ENCODE measurements at places on chromosomes 6 and 20.

- DNase-seq: no peak
Measured at GRCh38 chr20:38395165-38395564, 40.0 kb downstream of the SNHG17 start.

DNA sequence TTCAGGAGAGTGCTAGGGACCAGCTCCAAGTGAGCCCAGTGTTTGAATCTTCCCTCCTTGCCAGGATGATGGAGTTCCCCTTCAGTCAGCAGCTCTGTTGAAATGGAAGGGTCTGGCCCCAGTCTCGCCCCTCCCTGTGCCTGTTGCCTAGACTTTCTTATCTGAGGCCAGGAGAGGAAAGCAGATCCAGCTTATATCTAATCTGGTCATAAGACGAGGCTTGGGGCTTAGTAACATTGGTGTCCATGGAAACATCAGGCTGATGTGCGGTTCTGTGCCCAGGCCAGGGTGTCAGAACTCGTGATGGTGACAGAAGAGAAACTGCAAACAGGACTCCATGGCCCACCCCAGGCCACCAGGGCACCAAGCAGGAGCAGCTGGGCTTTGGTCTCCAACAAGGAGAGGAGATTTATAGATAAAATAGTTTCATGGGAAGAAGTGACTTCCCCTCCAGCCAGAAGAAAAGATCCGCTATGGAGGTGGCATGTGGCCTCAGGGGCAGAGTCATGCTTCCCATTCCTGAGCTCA is 9.8 kb downstream of the MAS1L start:
- DNase-seq: no peak

DNA sequence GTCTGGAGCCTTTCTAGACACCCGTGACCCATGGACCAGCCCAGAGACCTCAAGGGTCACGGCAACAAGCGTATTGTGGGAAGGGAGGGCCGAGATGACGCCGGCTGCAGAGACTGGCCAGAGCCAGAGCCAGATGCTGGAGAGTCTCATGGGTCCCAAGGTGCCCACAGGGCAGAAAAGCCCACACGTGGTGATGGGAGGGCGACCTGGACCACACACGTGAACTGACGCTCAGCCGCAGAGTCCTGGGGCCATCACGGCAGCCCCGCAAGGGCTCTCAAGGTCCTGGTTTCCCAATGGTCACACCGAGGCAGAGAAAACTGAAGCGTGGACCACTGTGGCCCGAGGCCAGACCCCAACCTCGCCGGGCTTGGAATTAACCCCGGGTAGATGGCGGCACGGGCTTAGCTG is 92.6 kb downstream of the YTHDF1 start:
- no peak for DNase-seq

GRCh38 chr6:33995309-33996119 is 150.4 kb downstream of the GRM4 start:
- no peak for DNase-seq

DNA sequence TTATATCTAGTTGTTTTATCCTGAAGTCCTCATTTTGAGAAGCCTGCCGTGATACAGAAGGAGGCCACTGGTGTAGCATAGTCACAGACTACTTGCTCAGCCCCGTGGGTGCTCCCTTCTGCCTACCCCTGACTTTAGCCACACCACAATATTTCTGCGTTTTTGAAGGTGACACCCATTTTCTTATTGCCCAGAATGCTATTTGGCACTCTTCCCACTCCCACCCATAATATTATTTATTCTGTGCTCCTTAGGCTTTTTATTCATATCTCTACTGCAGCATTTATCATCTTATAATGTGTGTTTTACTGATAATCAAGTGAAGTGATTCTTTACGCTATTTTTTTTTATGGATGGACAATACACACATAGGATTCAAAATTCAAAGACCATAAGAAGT is 107.3 kb downstream of the OR2B2 start:
- DNase-seq: no peak

- DNase-seq: no peak
Measured at GRCh38 chr6:145360865-145361264, 374.5 kb downstream of the EPM2A start.

DNA sequence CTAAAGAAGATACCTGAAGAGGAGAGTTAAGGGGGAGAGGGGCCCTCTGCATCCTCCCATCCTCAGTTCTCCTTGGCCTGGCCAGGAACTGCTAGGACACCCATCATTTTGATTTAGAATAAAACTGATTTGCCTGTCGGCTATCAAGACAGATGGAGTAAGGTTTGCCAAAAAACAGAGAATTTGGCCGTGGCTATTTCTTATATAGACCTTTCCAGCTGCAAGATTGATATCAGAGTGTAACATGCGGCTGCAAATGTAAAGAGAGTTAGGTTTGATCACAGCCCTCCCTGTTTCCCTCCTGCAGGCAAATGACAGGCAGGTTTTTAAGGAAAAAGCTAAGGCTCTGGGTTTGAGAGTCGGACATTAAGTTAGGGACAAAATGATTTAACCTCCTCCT is 226.6 kb upstream of the TAB2 start:
- no peak for DNase-seq

GRCh38 chr6:6008648-6009421 is 2.1 kb upstream of the NRN1 start:
- no peak for DNase-seq

DNA sequence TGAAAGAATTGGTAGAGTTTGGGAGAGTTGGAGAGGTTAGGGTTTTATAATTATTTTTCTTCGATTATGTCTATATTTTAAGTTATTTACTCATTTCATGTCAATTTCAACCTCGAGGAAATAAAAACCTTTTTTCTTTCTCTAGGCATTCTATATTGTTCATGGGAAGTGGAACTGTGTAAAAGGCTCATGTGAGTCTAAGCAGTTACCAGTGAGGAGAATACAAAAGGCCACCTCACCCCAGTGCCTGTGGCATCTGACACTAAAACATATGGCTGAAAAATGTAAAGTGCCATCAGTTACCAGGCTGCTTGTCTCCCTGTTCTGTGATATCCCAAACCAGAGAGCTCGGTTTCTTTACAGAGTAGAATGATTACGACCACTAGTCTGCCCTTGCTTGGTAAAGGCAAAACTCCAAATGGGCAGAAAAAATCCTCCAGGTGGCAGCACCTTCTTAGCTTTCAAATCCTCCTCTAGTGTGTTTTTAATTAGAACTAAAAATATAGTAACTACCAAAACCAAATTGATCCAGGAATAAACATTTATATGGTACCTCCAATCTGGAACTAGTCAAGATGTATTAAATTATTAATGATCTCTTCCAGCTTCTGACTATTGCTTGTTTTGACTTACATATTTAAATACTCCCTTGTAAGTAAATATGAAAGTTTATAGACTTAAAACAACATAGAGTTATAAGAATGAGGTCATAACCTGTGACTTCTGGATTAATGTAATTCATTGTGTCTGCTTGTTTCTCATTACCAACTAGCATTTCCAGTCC is 122.6 kb upstream of the MCHR2 start:
- DNase-seq: no peak

DNA sequence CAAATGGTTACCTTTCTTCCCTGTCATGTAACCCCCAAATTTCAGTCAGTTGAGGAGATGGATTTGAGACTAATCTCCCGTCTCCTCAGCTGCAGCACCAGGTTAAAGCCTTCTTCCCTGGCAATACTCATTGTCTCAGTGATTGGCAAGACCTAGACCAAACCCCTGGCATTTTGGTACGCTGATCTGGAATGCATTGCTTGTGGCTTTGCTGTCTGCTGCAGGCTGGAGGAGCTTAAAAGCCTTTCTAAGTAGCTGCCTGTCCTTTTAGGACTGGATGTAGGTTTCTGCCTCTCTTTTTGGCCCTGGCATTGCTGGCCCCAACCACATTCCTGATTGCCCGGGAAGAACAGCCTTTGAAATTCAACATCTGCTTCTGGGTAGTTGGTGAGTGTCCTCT is 729.6 kb upstream of the GJE1 start:
- no peak for DNase-seq

DNA sequence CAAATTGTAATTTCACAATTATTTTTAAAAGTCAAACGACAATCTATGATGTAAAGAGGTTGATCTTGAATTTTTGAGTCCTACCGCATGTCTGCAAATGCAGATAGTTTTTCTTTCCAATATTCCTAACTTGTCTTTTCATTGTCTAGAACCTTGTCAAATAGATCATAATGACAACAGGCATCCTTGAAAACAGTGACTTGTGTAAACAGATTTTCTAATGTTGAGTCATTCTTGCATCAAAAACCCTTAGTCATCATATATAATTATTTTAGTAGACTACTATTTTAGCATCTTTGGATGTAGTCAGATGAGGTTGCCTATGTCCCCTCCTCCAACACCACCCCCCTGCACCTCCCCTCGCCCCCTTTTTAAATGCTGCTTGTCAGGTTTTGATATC is 43.8 kb downstream of the BMP6 start:
- no peak for DNase-seq

DNA sequence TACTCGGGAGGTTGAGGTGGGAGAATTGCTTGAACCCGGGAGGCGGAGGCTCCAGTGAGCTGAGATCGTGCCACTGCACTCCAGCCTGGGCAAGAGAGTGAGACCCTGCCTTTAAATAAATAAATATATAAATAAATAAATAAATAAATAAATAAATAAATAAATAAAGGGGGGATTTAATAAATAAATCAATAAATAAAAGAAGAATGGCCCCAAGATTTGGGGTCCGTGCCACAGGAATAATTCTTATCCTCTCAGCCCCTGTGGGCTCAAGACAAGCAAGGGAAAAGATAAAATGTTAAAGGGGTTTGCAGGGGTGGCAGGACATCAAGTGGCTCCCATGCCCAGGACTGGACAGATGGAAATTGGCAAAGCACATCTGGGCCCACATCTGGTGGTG is 31.2 kb upstream of the MDFI start:
- no peak for DNase-seq

GRCh38 chr6:126672649-126673048 is 332.7 kb downstream of the CENPW start:
- no peak for DNase-seq

DNA sequence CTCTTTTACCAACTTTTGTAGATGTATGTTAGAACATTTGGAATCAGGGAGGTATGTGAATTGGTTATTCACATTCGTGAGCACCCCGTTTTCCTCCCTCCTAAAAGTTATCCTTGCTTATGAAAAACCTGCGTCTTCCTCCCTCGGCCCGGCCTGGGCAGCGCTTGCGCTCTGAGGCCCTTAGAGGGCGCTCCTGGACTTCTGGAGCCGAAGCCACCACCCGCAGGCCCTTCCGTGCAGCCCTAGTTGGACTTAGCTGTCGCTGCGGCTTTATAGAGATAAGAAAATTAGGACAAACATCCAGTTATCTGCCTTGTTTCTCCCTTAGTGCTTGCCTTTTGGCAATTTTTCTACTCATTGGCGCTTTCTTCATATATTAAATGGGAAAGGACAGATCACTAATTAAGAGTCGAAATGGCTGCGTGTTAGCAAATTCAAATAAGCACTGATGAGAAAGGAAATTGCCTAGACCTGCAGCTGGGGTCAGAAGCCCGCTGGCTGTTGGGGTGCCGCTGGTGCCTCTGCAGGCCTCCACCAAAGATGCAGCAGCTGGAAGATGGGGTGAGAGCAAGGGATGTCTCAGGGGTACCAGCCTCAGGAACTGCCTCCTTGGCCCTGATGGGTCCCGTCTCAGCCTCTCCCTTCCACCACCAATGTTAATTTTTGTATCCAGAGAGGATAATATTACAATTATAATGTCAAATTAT is 5.2 kb downstream of the FNDC1 start:
- DNase-seq: peak; percentile 67

DNA sequence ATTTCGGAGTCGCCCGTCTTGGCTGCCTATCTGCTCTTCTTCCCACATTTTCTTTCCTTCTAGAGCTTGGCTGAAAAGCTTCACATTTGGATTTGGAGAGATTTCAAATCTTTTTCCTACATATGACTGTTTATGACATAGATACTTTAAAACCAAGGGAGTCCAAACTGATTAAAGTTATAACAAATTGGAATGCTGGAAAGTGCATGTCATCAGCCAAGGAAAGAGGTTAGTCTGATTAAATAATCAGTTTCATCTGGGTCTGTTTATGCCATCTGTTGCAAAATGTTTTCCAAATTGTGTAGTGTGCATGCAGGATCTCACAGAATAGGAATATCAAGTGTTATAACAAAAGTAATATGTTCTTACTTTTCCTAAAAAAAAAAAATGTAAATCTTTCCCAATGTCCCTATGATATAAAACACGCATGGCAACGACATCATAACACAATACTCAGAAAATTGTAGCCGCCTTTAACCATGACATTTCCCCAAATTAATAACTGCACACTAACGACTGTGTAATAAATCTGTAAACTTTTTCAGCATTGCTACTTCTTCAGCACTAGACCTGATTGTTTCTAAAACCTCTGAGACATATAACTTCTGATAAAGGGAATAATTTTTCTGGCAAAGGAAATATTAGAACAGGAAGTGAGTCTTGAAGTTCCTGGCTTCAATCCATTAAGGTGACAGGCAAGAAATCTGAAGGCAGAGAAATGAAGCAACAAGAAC is 230.2 kb upstream of the FOXQ1 start:
- no peak for DNase-seq

- no peak for DNase-seq
Measured at GRCh38 chr6:24990236-24990845, 54.6 kb upstream of the RIPOR2 start.

DNA sequence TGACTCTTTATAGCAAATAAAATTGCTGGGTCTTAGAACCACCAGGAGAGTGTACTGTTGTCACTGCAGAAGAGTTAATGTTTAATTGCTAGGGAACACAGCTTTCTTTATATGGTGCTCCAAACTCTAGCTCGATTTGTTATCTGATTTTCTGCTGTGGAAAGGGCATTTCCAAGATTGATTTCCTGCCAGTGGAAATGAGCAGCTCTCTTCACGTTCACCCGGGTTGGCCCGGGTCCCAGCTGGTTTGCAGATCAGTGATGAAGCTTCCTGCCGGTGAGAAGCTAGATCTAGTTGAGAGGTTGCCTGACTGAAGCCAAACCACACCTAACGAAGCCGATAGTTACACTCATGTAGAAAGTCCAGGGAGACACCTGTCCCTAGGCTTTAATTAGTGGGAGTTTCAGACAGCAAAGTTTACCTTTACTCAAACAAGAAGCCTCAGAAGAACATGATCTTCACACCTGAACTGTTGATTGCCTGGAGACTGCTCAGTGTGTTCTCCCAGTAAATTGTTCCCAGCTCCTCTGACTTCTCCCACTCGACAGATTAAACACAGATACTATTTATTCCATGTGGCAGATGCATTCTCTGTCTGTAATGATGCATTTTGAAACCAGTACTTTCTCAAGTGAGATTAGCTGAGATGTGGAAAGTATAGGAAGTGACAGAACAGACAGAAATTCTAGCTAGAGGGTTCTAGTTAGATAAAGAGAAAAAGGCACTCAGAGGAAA is 27.8 kb downstream of the PAQR8 start:
- DNase-seq: peak; percentile 19

DNA sequence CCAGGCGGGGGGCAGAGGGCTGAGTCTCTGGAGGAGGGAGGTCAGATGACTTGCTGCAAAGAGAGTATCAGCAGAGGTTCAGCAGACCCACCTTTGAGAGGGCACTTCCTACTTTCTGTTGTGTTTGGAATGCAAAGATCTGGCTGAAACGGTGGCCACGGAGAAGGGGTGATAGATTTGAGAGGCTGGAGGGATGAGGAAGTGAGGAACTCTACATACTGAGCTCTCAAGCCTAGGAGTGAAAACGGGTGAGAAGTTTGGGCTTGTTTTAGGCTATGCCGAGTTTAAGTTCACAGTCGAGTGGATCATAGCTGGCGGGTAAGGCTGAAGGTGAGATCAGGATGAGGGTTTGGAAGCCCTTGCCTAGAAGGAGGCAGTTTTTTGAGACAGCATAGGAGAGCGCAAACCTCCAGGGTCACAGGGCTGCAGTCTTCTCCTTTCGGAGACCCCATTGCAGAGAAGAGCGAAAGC is 477 bp upstream of the ITPA start:
- DNase-seq: no peak

Measured in T-helper 17 cell (primary cell).